ENCODE measurements at places on chromosomes 4 and X.

GRCh38 chrX:96425200-96425599 is 259.4 kb upstream of the DIAPH2 start:
- DNase-seq, result no peak

GRCh38 chrX:39755143-39756032 is 342.4 kb downstream of the BCOR start:
- no peak for DNase-seq

DNA sequence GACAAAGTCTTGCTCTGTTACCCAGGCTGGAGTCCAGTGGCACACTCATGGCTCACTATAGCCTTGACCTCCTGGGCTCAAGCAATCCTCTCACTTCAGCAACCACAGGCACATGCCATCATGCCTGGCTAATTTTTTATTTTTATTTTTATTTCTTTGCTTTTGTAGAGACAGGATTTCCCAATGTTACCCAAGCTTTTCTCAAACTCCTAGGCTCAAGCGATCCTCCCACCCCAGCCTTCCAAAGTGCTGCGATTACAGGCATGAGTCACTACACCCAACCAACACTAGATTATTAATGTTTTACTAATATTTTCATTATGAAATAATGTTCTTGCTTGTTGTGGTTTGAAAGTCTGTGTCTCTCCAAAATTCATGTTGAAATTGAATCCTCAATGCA is 5.2 kb upstream of the ACTRT1 start:
- DNase-seq, result no peak

GRCh38 chr4:140238351-140239056 is 84.5 kb upstream of the MAML3 start:
- DNase-seq, result no peak

DNA sequence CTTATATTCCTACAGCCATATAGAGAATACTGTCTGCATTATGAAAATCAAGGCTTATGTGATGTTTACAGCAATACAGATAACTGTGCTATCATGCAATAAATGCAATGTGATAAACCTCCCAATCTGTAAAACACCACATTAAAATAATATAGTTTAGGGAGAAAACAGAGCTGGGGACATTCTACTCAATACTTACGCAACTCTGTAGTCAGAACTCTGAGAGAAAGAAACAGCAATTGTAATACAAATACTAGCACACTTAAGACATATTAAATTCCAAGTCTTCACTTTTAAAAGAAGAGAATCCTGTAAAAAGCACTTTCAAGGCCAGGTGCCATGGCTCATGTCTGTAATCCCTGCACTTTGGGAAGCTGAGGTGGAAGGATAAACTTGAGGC is 61.4 kb downstream of the ANKRD17 start:
- no peak for DNase-seq

DNA sequence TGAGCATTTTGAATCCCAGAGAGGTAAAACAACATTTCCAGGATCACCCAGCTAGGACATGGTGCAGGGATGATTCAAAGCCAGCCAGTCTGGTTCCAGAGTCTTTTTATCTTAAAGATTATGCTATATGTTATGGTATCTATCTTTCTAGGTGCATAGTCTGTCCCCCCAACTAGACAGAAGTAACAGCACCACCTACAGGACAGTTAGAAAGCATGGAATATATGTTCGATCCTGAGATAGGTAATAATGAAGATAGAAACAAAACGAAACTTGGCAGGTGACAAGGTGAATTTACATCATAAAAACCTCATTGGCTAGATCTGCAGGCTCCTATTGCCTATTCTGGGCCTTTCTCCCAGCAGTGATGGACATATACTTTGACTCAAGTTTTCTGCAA is 723.2 kb downstream of the SMARCA1 start:
- no peak for DNase-seq

- no peak for DNase-seq
Measured at GRCh38 chr4:102308032-102308799, 37.1 kb downstream of the SLC39A8 start.

DNA sequence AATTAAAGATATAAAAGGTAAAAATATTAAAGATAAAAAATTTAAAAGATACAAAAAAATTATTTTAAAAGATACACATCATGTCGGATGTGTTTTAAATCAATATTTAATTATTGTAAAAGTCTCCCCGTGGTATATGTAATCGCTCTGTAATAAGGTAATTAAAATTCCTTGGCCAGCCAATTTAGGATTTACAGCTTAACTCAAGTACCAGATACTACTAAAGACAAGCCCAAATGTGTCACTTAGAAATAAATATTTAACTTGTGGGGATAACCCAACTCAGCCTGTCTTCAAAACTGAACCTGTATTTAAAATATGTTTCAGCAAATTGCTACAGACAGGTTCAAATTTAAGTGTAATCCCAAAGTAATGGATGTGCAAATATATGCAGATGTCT is 56.0 kb downstream of the GPR82 start:
- no peak for DNase-seq

DNA sequence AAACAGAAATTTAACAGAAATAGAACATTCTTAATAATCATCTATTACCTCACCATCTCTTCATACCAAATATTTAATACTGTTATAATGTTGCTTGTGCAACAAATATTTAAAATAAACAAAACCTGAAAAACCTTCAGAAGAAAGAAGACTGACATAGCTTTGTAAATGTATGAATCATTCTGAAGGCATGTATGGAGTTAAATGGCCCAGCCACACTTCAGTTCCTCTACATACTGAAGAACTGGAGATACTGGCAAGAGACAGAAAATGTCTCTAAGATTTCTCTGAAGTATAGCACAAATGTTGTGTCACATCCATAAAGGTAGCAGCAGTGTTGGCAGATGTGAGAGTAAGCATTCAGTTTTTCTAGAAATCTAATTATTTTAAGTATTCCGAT is 275.3 kb upstream of the FGF13 start:
- no peak for DNase-seq

GRCh38 chrX:65902011-65902410 is 137.9 kb downstream of the VSIG4 start:
- DNase-seq, result no peak

Data from activated T-cell treated with anti-CD3 and anti-CD28 coated beads, Interleukin-2, amount 50 U/mL, for 48 hours (primary cell).